ENCODE measurements at places on chromosomes 3 and 15.

DNA sequence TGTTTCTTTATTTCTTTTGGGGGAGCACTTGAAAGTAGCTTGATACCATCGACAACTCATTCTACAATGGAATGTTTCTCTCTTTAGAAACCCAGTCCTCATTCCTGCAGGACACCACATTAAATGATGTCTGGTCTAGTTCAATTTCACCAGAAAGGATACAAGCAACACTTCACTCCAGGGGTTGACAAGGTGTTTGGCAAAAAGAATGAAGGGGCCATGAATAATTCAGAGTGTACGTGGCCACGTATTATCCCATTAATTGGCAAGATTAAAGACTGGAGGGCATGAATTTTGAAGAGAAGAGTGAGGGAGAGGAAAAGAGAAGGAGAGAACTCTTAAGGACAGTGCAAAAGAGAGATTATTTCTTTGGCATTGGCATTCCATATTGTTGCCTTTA is 705 bp downstream of the TMPRSS7 start:
- DNase-seq, result no peak

GRCh38 chr15:36796161-36796560 is 216.7 kb downstream of the CDIN1 start:
- DNase-seq, result no peak

GRCh38 chr15:76114561-76114960 is 54.8 kb downstream of the TMEM266 start:
- no peak for DNase-seq

DNA sequence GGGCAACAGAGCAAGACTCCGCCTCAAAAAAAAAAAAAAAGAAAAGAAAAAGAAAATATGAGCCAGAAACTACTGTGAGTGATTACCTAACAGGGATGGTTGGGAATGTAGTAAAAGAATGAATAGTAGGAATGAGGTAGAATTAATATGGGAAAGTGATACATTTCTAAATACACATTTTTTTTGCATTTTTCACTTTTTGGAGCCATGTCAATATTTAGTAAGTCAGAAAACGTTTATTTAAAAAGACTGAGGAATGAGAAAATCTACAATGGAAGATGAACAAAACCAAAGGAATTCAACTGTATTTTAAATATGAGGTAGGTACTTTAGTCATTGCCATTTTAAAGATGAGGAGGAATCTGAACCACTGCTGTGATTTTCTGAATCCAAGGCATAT is 817.2 kb upstream of the CADM2 start:
- no peak for DNase-seq

DNA sequence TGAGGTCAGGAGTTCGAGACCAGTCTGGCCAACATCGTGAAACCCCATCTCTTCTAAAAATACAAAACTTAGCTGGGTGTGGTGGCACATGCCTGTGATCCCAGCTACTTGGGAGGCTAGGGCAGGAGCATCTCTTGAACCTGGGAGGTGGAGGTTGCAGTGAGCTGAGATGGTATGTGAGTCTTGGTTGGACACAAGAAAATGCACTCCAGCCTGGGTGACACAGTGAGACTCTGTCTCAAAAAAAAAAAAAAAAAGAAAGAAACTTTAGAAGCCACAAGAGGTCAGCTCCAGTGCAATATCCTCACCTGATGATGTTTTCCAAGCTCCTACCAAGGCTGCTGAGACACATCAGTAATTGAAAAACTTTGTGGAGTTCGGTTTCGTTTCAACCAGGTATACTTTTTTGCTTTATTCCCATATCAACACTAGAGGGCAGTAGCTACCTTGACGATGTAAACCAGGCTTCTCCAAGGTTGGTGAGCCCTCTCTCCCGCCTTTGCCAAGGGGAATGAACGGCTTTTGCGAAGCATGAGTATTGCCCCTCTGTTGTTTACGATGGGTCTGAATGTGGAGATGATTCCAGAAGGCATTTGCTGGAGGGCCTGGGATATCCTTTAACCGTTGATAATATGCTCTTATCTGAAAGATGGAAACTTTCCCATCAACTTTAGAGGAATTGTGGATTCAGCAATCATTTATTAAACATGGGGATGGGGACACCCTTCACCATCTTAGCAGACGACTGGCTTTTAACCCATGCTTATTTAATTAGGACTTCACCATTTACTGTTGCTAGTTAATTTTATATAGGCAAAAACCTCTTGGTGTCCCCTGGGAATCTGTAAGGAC is 202.8 kb downstream of the SV2B start:
- peak; percentile 78 for DNase-seq

DNA sequence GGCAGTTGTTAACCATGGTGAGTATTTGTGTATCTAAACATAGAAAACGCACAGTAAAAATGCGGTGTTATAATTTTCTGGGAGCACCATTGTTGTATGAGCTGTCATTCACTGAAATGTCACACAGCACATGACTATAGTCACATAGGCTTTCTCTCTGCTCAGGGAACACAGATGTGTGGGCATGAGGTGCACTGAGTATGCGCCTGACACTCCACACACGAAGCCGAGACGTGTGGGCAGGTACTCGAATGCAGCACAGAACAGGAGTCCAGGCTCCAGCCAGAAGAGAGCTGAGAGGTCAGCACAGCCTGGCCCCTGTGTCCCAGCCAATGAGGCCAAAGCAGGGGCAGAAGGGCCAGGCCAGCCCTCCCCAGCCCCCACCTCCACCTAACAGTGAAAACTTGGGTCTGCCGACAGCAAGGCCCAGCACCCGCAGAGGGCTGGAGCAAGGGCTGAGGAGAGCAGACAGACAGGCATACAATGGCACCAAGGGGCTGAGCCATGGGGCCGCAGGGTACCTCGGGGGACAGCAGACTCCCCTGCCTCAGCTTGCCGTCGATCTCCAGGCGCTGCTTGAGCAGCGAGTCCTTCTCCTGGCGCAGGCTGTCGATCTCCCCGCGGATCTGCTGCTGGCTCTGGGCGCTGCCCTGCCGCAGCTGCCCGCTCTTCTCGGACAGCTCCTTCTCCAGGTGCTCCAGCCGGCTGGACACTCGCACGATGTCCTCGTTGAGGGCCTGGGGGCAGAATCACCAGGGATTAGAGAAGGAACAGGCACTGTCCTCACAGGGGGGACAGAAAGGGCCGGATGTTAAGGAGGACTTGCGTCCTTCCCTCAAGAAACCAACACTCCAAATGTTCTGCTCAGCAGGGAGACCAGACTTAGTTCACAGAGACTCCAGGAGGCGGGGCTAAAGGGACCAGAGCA is 24.0 kb downstream of the KIF7 start:
- DNase-seq, result no peak

- no peak for DNase-seq
Measured at GRCh38 chr3:56424336-56424735, 43.9 kb downstream of the ERC2 start.

DNA sequence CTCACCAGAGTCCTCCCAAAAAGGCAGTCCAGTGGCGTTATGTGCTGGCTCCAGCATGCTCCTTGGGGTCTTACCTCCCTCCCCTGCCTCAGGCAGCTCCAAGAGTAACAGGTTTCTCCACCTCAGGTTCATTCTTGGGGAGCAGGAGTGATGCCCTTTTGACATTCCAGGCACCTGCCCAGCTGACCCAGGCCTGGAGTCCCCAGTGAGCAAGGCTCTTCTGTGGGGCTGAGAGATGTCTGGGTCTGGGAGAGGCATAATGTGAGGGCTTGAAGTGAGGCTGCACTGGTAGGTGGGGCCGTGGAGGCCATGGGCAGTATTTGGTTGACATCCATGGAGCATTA is 15.3 kb downstream of the PXYLP1 start:
- DNase-seq, result no peak

GRCh38 chr15:90046911-90047392 is 45.8 kb downstream of the ZNF710 start:
- peak; percentile 85 for DNase-seq

DNA sequence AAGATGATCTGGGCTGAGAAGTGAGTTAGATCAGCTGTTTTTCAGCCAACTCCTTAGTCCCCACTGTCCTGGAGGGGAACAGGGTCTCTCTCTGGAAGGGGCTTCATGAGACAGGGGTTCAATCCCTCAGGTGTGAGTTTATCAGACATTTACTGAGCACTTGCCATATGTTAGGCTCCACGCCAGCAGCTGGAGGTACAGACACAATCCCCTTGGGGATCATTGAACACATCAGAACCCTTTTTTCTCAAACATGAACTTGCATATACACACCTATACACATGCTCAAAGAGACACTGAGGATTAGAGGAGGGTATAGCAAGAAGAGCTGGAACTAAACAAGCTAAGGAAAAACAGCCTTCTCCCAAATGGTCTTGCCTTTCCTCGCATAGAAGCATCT is 5.5 kb upstream of the BMF start:
- DNase-seq, result no peak

DNA sequence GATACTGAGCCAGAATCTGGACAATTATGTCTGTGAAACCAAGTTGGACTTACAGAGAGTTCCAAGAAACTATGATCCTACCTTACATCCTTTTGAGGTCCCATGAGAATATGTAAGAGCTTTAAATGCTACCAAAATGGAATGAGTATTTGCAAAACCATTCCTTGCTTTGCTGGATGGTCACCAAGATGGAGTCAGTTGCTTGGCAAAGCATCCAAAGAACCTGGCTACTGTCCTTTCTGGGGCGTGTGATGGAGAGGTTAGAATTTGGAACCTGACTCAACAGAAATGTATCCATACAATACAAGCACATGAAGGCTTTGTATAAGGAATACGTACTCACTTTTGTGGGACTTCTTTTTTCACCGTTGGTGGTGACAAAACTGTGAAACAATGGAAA is 36.2 kb downstream of the AP4E1 start:
- DNase-seq, result no peak

- DNase-seq, result no peak
Measured at GRCh38 chr3:45719655-45720487, 30.7 kb downstream of the SACM1L start.

GRCh38 chr3:54960701-54961100 is 32.8 kb upstream of the LRTM1 start:
- no peak for DNase-seq

DNA sequence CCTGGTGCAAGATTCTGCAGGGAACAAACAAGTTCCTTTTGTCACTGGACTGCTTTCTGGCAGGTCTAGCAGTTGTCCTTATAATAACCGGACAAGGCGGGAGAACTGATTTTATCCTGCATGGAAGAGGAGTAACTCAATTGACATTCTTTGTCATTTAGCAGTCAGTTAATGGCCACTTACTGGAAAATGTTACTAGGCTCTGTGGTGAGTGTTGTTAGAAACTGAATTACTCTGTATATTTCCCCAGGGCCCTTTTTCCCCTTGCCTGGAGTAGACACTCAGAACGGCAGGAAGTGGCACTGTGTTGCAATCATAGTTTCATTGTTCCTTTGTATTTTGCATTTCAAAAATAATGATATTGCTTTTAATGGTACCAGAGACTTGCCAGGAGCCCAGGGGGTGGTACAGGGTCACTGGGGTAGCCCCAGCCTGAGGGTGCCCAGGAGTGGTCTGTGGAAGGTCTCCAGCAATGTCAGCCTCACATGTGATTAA is 318.6 kb upstream of the LRRFIP2 start:
- no peak for DNase-seq

DNA sequence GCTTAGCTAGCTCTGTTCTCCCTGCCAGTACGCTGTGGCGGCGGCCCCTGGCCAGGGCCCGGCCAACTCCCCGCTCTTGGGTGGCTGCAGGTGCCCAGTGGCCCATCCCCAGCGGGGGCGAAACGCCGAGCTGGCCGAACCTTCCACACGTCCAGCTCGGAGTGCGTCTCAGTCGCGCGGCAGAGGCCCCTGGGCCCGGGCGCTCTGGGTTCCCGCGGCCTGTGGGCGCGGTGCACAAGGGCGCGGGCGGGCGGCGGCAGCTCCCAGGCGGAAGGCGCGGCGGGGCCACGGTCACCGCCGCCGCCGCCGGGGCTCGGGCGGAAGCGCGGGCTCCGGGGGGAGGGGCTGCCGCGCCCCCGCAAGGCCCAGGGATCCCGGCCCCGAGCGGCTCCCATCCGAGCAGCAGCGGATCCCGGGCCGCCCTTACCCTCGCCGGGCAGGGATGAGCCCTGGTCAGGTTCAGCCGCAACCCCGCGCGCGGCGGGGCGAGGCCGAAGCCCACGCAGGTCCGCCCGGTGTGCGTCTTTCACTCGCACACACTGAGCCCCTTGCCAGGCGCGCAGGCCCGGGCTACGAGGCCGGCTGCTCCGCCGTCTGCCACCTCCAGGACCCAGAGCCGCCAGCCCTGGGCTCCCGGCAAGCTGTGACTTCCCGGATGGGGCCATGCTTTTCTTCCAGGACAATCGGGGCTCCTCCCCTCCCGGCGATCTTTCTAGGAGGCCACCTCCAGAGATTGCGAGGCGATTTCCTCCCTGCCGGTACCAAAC is 54.2 kb downstream of the CCDC54 start:
- peak; percentile 67 for DNase-seq

DNA sequence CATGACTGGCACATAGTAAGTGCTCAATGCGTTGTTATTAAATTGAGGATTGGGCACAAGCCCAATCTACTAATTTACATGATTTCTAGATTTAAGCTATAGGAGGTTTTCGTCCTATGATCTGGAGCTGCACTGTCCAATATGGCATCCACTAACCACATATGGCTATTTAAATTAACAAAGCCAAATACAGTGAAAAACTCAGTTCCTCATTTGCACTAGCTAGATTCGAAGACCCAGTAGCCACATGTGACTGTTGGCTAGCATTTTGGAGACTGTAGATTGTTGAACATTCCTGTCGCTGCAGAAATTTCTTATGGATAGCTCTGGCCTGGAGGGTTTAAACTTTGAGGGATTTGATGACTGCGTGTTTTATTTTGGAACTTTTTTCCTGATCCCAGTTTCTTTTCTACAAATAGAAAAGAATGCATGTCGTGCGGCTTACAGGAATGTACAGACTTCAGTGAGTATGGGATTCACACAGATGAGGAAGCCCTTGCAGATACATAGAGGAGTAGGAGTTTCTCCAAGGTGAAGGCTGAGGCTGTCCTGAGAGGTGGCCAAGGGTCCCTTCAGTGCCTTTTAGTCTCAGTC is 82.8 kb downstream of the SLCO3A1 start:
- DNase-seq, result no peak

DNA sequence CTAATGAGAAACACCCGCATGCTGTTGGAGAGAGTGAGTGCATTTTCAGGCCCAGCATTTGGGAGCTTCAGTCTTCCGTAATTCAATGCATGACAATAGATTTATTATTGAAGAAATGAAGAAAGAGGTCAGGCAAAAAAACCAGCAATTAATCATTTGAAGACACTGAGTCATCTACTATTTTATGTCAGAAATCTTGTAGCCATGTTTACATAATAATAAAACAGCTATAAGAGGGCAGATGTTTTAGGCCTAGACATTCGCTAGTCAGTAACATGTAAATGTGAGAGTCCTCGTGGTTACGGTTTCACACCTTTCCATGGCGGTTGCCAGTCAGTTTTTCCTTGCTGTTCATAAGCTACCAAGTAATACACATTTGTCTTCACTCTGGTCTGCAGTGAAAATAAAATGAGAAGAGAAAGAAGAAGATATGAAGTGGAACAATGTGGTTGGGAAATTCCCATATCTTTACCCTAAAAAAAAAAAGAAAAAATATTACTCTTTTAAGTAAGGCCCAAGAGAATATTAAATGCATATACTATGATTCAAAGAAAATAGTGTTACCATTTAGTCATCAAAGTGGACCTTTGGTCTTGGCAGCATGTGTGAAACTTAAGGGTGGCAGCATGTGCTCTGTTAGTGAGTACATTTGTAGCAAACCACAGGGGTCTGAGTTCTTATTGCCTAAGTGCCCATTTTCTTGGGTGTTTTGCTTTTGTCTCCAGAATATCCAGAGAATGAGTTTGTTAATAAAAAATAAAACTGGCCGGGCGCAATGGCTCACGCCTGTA is 140.5 kb upstream of the TBL1XR1 start:
- DNase-seq, result peak; percentile 13

Data from RWPE1 (cell line).